ENCODE measurements at places on chromosomes 4 and X.
A peak's percentile ranks its signal among the peaks of the same experiment; 100 is the strongest.

DNA sequence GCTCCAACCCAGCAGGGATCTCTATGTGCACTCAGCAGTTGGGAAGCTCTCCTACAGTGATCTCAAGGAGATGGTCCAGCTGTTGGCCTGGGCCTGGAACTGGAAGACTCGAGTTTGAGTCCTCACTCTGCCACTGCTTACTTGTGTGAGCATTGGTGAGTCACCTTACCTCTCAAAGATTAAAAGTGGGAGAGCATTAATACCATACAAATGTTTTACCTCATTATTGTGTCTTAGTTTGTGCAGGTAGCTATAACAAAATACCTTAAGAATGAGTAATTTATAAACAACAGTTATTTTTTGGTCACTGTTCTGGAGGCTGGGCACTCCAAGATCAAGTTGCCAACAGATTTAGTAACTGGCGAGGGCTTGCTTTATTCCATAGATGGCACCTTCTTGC, 21.4 kb upstream of the ZNF827 start:
- DNase-seq, result no peak

DNA sequence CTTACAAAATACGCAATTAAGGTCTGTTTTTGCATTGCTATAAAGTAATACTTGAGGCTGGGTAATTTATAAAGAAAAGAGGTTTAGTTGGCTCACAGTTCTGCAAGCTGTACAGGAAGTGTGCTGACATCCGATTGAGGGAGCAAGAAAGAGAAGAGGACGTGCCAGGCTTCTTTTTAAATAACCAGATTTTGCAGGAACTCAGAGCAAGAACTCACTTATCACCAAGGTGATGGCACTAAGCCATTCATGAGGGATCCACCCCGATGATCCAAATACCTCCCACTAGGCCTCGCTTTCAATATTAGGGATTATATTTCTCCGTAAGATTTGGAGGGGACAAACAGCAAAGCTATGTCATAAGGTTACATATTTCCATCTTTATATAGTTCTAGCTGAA, 456.7 kb downstream of the GLUD2 start:
- no peak for DNase-seq

- DNase-seq, result no peak
These were observed 1.4 kb upstream of the LGI2 start for GRCh38 chr4:25032126-25032525.

- DNase-seq, result no peak
These were observed 36.9 kb upstream of the GDPD2 start for GRCh38 chrX:70386235-70386634.

- peak; percentile 18 for DNase-seq
These were observed 569.3 kb upstream of the DIPK2B start for GRCh38 chrX:45769761-45770582.

GRCh38 chrX:84487365-84488353, 14.6 kb downstream of the HDX start:
- DNase-seq, result no peak

GRCh38 chrX:140099221-140099620, 133.9 kb upstream of the CXorf66 start:
- no peak for DNase-seq

GRCh38 chr4:179584101-179584500, 2141.9 kb upstream of the AGA start:
- no peak for DNase-seq

DNA sequence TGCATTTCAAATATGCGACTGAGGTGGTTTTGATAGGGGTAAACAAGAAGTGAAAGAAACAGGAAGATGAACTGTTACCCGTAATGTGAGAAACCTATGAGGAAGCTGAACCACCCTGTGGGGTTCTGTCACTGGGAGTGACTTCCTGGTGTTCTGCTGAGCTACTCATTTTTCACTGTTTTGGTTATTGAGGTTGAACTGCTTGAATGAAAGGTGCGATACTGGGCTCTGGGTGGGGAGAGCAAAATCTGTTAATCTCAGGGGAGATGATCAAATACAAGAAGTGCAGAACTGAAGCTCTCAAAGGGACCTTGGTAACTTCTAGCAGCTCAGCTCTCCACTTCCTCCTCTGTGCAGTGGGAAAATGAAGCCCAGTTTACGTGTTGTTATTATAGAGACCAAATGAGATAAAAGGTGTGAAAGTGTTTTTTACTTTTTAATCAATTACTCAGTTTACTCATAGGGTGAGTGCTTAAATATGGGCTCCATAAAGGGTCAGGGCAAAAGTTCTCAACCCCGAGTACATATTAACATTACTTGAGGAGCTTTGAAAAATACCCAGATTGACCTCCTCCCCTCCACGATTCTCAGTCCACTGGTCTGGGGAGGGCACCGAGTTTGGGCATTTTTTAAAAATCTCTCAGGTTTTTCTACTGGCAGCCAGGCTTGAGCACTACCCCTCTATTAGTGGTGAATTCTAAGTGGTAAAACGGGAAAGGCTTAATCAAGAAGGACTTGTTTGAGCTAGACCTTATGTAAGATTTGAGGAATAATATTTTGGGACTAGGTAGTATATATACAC, 66.7 kb downstream of the COQ2 start:
- DNase-seq, result peak; percentile 49

DNA sequence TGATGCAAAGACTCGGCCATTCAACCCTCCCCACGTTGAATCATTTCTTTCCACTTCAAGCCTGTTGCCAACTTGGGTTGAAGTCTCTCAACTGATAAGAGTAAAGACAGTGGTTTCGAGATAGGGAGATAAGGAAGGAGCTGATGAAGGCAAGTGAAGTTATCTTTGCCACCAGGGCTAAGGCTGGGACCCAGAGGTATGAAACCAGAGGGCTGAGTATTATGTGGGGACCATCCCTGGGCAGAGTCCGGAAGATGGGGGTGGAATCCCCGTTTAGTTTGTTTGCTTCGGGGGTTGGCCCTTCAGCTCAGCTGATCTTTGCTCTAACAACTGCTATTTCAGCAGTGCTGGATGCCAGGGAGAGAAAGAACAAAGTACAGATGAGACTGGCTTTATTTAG, 2.3 kb upstream of the XPNPEP2 start:
- DNase-seq, result no peak

- DNase-seq, result no peak
These were observed 112.3 kb downstream of the KLHL8 start for GRCh38 chr4:87108142-87108546.

GRCh38 chrX:51874123-51874522, 19.3 kb upstream of the MAGED1 start:
- DNase-seq, result no peak

Data from stimulated activated CD8-positive, alpha-beta memory T cell treated with anti-CD3 and anti-CD28 coated beads, Interleukin-15, amount 100 ng/mL, for 4 hours (primary cell).